ENCODE measurements at places on chromosomes 4 and X.

DNA sequence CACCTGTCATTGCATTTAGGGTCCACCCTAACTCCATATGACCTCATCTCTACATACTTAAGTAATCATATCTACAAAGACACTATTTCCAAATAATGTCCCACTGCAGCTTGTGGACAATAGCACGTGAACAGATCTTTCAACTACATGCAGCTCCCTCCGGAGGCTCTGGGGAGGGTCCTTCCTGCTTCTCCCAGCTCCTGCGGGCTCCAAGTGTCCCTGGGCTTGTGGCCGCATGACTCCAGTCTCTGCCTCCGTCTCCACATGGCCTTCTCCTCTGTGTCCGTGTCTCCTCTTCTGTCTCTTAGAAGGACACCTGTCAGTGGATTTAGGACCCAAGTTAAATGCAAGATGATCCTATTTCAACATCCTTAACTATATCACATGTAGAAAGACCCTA is 52.7 kb downstream of the ASMT start:
- no peak for DNase-seq

DNA sequence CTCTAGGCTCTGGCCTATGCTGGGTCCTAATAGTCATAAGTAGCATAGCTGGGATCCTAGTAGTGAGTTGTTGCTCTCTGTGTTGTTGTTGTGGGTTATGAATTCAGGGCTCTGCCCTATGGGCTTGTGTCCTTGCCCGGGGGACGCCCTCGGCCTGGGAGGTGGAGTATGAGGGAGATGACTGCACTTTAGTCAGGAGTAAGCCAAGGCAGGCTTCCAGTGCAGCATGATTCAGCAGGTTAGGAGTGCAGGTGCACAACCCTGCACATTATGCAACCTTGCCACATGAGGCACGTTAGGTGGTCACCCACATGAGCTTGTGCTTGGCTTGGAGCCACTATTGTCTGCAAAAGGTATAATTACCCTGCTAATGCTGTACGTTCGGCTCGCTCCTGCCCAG is 58.4 kb upstream of the CCDC149 start:
- no peak for DNase-seq

GRCh38 chr4:151786158-151786495 is 25.3 kb upstream of the GATB start:
- no peak for DNase-seq

GRCh38 chrX:153926858-153927671 is 1.0 kb upstream of the ARHGAP4 start:
- DNase-seq = peak; percentile 53

DNA sequence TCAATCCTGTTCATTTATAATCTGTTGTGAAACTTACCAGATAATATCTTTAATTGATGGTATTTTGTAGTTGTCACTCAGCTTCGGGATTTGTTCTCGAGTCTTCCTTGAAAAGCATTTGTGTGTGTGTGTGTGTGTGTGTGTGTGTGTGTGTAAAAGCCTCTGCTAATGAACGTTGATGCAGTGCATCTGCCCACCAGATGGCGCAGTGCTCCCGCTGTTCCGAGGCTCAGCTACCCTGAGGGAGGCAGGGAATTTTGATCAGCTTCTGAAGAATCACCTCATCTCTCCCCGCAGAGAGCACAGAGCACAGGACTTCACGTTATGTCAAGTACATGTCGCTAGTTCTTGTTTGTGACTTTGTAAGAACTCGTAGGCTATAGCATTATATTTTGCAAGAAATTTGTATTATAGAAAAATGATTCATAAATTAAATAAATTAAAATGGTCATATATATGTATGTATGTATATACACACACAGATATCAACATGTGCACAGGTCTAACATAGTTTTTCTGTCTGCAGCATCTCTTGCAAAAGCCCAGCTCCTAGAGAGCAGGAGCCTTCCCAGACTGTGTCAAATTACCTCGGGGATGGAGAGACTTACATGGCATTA is 316.7 kb upstream of the IGFBP7 start:
- peak; percentile 14 for DNase-seq

DNA sequence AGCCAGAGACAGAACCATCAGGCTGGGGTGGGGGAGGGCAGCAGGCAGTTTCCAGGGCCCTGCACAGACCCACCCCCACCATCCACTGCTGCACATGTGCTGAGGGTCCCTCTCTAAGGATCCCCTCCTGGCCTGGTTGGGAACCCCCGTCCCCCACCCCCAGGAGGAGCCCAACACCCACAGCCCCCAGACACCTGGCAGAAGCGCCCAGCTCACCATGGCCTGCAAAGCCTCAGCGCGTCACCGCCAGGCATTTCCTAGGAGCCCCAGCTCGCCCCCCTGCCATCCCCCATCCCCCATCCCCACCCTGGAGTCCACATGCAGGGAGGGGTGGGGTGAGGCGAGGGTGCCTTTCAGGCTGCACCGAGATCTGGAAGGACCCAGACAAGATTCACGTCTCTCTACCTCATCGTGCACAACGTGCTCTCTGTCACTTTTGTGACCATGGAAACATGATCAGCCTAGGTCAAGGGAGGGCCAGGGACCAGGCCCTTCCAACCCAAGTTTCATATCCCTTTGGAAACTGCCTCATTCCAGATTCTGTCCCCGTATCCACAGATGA is 9.3 kb downstream of the MXD4 start:
- no peak for DNase-seq

DNA sequence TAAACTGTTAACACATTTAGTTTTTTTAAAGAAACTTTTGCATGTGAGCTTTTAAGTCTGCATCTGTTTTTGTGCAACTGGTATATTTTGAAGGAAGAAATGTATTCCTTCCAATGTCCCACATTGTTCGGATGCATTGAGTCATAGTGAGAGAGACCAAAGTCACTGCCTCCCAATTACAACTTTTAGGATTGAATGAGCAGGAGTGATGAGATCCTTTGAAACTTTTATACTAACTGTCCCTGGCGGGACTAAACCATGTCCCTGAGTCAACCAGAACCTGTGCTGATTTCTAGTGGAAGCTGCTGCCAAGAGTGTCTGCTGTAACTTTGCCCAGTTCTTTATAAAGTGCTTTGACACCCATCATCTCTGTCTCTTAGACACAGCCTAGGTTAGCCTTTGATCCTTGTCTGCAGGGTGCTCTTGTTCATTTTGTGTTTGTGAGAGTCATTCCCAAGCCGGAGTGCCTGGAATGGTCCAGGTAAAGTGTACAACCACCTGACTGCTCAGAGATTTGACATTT is 122.7 kb downstream of the ZNF518B start:
- no peak for DNase-seq

DNA sequence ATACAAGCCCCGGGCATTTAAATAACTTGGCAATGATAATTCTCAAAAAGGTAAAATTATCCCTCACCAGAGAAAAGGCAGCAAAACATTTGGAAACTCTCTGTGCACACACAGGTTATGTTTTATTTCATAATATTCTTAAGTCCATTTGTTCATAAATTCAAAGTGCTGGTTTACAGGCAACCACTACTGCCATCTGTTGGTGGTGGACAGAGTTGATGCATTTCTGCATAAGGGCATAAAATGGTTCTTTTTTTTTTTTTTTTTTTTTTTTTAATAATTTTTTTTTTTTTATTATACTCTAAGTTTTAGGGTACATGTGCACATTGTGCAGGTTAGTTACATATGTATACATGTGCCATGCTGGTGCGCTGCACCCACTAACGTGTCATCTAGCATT is 31.5 kb upstream of the IL21 start:
- DNase-seq = no peak

- DNase-seq = no peak
Observed at GRCh38 chrX:47927212-47927611, 76.6 kb downstream of the ZNF182 start.

- no peak for DNase-seq
Observed at GRCh38 chr4:183831026-183831446, 74.1 kb upstream of the STOX2 start.

DNA sequence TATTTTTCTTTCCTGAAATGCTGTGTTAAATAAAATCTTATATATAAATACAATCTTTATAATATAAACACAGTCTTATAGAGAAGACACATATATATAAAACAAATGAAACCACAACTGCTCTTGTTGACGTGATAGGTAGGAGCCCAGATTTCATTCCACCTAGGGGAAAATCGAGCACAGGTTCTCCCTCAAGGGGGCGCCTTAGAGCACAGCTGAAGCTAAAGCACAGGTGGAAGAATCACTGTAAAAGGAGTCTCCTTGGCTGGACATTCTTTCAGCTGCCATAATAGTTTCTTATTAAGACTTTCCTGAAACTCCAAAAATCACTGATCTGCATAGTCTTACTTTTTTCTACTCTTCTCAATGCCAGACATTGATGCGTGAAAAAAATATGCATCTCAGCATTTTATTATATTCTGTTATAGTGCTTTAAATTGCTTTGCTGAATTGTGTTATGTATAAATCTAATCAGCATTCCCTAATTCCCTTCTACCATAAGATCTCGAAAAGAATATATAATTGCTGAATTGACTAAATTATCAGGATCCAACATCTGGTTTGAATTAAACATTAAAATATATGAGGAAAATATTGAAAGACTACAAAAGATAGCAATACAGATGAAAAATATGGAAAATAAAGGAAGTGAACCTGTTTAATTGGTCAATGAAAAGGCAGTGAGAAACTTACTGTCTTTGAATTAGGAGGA is 25.5 kb upstream of the RXFP1 start:
- no peak for DNase-seq

- DNase-seq = peak; percentile 9
Observed at GRCh38 chrX:123860983-123861382, 1.1 kb downstream of the XIAP start.

DNA sequence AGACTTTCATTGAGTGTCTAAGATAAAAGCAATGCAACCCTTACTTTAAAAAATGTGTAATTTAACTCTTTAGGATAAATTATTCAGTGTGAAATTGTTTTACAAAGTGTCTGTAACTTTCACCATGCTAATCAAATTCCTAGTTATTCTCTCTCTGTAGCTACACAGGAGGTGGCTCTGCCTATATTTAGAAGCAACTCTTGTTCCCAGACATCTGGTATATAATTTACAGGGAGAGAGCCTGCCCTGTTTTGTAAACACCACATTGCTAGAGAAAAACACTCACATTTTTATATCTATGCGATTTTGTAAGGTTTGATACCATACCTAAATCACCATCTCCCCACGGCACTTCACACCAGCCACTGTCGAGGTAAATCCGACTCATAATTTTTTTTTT is 35.5 kb upstream of the SPATA4 start:
- no peak for DNase-seq

DNA sequence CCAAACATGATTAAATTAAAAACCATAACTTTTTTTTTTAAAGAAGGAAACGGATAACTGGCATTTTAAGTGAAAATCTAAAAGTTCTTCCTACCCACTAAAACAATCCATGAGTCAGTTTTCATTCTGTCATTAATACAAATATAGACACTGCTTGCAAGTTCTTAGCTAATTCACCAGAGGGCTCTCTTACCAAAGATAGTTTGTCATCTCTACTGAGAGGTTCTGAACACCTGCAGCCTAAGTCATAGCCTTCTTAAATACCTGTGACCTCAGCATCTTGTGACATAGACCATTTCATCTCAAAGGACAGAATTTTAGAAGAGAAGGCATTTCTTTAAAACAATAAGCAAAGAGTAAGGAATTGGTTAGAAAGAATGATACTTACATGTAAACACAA is 65.3 kb upstream of the FAM120C start:
- DNase-seq = peak; percentile 7

GRCh38 chrX:15143050-15143824 is 126.6 kb downstream of the ASB9 start:
- DNase-seq = peak; percentile 31

- DNase-seq = no peak
Observed at GRCh38 chrX:134251241-134251640, 14.3 kb downstream of the CCDC160 start.

DNA sequence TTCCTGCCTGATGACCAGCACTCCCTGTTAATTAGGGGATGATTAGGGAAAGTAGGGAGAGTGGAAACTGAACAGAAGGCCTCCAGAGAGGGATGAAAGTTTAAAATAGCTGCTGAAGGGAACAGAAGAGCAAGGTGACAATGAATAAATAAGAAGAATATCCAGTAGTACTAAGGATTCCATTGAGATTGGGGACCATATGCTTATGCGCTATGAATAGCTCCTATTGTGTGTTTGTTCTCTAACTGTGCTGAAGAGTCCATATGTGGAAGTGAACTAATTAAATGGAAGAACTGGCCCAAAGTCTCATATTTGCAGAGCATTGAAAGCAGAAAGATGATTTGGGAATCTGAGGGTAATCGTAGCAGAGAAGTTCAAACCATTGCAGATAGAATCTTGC is 137.0 kb downstream of the PRSS12 start:
- no peak for DNase-seq

GRCh38 chr4:28842271-28842670 is 1877.9 kb upstream of the PCDH7 start:
- DNase-seq = no peak

GRCh38 chrX:21885568-21885967 is 29.8 kb downstream of the YY2 start:
- no peak for DNase-seq

DNA sequence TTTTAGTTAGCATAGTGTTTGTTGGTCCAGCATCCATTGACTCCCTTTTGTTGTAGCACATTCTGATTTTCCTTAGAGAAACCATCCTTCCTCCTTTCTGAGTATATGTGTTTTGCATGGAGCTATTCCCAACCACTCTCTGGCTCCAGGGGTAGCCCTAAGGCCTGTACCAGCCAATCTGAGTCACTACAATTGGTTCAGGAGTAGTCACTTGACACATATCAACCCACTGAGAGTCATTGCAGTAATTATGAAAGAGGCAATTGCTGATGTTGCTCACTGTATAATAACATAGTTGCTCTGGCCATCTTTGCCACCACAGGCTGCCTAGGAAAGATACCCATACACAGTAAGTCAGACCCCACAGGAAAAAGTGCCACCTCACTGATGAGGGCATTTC is 71.2 kb upstream of the GRID2 start:
- no peak for DNase-seq

- no peak for DNase-seq
Observed at GRCh38 chr4:55399581-55399980, 3.8 kb downstream of the TMEM165 start.

- no peak for DNase-seq
Observed at GRCh38 chr4:34893382-34893781, 1350.9 kb downstream of the ARAP2 start.

GRCh38 chr4:99134586-99134985 is 9.5 kb downstream of the ADH4 start:
- no peak for DNase-seq

DNA sequence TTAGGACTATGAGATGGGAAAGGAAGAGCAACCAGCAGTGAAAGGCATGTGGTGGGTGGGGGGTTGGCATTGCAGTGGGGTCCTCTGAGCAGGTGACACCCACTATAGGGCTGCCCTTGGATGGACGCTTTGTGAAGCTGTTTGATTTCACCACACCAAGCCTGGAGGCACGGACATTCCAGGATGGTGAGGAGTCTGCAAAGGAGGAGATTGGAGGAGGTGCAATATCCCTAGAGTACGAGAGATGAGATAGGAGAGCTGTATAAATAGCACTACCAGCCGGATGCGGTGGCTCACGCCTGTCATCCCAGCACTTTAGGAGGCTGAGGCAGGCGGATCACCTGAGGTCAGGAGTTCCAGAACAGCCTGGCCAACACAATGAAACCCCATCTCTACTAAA is 42.3 kb downstream of the SHOX start:
- no peak for DNase-seq

- DNase-seq = no peak
Observed at GRCh38 chr4:95415346-95415771, 133.4 kb downstream of the UNC5C start.
